ENCODE measurements at places on chromosomes 11 and 22.

DNA sequence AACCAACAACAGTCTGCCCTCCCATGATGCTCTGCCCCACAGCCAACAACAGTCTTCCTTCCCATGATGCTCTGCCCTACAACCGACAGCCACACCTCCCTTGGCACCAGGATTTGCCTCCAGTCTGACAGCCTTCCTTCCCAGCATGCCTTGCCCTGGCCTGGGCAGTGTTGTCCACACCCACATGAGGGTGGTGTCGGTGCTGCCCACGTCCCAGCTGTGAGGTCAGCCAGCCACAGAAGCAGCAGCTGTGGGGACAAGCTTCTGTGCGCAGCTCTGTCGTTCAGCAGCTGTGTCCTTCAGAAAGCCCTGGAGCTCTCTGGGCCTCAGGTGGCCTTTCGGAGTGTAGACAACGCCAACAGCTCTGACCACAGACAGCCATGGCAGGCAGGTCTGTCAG, 1378.9 kb downstream of the BRD1 start:
- DNase-seq: no peak

DNA sequence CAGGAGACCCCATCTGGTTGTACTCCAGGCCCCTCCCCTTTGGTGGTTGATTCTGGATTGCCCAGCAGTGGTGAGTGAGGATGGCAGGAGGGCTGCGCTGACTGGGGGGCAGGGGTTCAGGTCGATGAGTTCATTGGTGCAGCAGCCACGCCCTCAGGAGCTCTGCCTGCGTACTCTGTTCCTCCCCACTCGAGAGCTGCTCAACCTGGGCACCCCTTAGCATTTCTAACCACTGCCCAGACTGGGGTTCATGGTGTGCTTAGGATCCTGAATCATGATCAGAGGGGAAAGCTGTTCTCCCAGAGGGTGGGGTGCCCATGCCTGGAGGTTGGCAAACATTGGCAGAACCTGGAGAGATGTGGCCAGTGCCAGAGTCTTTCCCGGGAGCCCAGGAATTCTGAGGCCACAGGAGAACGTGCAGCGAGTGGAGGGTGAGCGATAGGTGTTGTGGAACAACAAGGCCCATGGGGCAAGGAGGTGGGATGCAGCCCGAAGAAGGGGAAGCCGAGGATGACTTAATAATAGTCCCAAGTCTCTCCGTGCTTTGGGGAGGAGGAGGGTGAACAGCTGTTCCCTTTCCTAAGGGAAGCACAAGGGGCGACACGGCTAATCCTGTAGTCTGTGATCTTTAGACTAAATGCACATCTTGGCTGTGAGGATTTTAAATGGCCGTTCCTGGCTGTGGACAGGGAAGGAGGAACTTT, 75.5 kb downstream of the SCN3B start:
- DNase-seq: no peak

DNA sequence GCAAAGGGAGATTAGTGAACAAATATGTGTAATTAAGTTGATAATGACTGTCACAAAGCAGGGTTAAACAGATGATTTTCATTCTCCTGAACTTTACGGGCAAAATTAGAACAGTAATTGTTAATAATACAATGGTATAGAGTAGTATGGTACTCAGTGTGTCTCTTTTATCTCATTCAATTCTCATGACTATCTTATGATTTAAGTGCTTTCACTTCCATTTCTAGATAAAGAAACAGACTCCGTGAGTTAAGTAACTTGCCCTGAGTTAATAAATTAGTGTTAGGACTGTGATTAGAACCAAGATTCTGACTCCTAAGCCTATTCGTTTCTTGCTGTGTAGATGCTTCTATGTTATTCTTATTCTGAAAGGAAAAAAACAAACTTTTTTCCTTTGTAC, 22.0 kb downstream of the PIH1D2 start:
- DNase-seq: no peak

DNA sequence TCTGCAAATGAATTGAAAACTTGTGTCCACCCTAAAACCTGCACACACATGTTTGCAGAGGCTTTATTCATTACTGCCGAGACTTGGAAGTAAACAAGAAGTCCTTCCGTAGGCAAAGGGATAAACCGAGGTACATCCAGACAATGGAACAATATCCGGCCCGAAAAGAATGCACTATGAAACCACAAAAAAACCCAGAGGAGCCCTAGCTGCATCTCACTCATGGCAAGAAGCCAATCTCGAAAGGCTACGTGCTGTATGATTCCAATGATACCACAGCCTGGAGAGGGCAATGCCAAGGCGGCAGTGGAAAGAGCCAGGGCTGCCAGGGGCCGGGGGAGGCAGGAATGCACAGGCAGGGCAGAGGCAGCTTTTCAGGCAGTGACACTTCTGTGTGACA, 3.2 kb upstream of the MRPL23 start:
- DNase-seq: no peak

- no peak for DNase-seq
Measured at GRCh38 chr11:118233377-118233776, 8.6 kb upstream of the JAML start.
